Right renal cortex interstitium (tissue), 3 donors: ENCODE measurements at places on chromosomes 11 and 22.
A peak's percentile ranks its signal among the peaks of the same experiment; 100 is the strongest.

GRCh38 chr22:36425977-36426523 is 38.3 kb upstream of the MYH9 start:
- no peak for DNase-seq

DNA sequence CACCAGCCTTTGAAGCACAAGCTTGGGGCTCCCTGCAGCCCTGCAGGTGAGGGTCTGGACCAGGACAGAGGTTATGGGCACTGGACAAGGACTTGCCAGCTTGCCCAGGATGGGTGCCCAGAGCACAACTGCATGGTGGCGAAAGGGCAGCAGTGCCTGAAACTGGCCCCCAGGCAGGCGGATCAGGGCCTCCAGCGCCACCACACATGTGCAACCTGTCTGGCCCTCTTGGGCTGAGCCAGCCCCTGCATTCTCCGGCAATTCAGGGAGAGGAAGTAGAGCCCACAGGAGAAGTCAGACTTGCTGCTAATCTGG is 18.8 kb downstream of the MB start:
- DNase-seq, result no peak

DNA sequence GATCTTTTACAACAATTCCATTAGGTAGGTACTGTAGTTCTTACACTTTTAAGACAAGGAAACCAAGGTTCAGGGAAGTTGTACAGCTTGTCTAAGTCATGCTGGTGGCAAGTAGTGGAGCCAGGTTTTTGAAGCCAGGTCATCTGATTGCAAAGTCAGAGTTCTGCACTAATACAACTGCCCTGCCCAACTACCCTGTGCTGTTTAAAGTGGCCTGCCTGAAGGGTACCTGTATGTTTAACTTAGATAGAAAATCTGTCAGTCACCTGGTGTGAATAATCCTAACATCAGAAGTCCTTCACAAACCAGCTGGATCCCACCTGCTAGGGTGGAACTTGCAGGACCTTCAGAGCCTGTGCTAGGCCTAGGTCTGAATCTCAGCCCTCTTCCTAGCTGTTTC is 44.2 kb downstream of the ARFGAP2 start:
- no peak for DNase-seq

DNA sequence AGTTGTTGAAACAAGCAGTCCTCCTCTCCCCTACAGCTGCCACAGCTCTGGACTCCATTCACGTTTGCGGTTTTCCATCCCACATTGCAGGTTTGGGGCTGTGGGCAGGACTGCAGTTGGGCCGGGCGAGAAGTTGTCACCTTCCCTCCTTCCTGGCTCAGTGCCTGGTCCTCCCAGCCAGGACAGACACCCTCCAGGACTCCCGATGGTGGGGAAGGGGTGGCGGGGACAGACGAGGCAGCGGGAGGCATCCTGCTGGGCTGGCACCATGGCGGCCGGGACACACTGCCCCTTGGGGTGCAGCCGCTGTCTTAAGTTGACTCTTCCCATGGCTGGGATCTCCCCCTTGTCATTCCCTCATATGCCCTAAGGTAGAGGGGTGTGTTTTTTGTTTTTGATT is 615.2 kb downstream of the BRD1 start:
- no peak for DNase-seq

DNA sequence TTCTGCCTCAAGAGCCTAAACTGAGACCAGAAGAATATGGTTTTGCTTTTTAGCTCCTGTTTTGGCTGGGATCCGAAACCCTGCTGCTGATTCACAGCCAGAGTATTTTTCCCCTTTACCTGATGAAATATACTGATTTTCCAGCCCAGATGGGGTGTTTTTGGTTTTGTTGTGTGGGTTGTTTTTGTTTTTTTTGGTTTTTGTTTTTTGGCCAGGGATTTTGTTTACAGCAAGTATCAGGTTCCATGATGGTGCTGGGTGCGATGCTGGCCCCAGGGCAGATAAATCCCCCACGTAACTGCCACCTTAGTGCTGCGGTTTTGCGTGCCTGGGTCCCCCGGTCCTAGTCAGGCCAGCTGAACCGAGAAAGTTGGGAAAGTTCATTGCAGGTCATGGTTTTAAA is 103.7 kb downstream of the ZBTB16 start:
- no peak for DNase-seq

- DNase-seq, result no peak
Observed at GRCh38 chr11:102661040-102661439, 35.9 kb upstream of the MMP20 start.

DNA sequence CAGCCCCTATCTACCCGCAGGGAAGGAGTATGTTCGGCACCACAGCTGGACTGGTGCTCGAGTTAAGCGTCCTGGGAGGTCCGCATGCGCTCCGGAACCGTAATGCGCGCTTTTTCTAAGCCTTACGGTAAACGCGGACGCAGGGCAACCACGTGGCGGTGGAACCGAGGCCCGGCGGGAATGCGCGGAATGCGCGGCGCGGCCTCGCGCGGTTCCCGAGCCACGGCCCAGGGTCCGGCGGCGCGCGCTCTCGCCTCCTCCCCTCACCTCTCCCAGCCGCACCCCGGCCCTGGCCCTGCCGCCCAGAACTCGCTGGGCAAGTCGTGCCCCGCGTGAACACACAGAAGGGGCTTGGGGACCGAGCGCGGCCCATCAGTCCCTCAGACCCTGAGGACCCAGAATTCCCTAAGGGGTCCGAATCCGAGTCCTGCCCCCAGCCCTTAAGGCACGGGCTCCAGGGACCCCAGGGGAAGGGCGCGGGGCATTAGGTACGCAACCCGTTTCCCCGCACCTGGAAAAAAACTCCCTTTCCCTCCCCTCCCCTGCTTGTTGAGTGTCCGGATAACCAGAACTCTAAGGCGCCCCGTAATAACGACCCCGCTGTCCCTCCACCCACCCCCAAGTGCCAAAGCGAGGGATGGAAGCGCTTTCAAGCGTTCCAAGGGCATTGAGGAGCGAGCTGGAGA is 4.3 kb upstream of the CCND1 start:
- DNase-seq, result no peak

GRCh38 chr11:47143322-47143721 is 33.4 kb downstream of the ARFGAP2 start:
- DNase-seq, result no peak

DNA sequence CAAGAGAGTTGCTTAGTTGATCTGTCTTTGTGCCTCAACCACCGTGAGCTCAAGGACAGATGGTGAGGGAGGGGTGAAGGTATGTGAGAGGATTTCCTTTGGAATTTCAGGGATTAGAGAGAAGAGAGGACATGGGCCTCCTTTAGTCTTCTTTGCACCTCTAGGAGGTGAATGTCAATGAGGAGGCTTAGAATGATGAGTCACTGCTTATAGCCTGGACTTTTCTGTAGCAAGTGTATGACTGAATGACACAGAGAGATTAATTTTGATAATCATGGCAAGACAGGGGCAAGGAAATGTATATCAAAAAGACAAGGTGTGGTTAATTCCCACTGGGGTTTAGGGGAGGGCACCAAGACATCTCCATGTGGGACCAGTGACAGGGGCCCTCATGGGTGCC is 947.3 kb upstream of the TENM4 start:
- DNase-seq, result no peak

DNA sequence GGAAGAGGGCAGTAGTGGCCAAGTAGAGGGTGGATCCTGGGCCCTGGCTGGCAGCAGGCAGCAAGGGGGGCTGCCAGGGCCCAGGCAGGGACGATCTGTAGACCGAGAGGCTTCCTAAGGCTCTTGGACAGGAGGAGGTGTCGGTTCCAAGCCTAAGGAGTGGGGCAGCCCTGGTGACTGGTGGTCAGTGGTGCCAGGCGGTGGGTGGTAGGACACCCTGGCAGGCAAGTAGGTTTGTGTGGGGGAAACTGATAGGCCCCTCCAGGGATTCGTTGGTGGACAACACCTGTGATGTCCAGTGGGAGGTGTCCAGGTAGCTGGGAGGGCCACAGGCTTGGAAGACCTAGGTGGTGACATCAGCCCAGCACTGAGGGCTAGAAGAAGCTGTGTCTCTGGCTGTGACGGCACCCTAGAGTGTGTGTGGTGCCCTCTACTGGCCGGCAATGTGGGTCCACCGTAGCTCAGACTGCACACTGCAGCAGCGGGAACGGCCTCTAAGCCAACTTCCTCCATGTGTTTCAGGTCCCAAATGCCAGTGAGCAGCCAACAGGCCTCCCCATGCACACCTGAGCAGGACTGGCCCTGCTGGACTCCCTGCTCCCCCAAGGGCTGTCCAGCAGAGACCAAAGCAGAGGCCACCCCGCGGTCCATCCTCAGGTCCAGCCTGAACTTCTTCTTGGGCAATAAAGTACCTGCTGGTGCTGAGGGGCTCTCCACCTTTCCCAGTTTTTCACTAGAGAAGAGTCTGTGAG is 9.4 kb upstream of the SAMM50 start:
- DNase-seq, result no peak

GRCh38 chr11:109783840-109784239 is 309.4 kb upstream of the ZC3H12C start:
- DNase-seq, result no peak

- no peak for DNase-seq
Observed at GRCh38 chr11:12017865-12018453, 9.5 kb upstream of the DKK3 start.

GRCh38 chr22:19005905-19006304 is 69.8 kb upstream of the PRODH start:
- no peak for DNase-seq

GRCh38 chr11:117044287-117045035 is 53.8 kb downstream of the SIK3 start:
- DNase-seq, result no peak

GRCh38 chr11:7759010-7759409 is 37.7 kb downstream of the OR5P2 start:
- DNase-seq, result no peak

- no peak for DNase-seq
Observed at GRCh38 chr11:19258641-19259230, 18.0 kb upstream of the E2F8 start.

- DNase-seq, result no peak
Observed at GRCh38 chr22:23715806-23716375, 25.1 kb downstream of the RGL4 start.

DNA sequence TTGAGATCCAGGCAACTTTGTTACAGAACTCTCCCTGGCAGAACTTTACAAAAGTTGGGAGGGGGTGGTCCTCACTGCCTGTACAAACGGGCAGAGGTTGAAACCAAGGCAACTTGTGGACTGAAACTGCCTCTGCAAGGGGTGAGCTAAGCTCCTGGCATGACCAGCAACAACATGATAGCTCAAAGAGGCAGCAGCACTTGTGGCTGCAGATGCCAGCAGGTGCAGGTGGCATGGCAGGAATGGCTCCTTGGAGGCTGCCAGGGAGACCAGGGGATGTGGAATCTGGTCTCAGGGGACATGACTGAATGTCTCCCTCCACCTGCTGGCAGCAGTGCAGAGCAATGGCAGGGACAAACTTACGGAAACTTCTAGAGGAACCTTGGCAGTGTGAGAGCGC is 38.8 kb upstream of the PHF21A start:
- DNase-seq, result no peak

- DNase-seq, result no peak
Observed at GRCh38 chr11:76830639-76831327, 29.9 kb upstream of the ACER3 start.

DNA sequence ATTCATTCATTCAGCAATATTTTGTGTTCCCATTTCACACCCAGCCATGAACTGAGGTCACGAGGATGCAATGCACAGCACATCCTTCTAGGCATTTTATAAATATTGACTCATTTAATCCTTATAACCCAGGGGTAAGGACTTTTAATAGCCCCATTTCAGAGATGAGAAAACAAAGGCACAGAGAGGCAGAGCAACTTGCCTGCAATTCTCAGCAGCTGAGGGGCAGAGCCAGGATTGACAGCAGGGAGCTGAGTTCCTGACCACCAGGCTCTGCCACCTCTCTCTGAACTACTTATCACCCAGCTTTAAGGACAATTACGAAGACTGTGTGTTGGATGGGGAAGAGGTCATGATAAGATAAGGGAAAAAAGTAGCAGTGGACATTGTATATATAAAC is 12.8 kb upstream of the FGF3 start:
- no peak for DNase-seq

DNA sequence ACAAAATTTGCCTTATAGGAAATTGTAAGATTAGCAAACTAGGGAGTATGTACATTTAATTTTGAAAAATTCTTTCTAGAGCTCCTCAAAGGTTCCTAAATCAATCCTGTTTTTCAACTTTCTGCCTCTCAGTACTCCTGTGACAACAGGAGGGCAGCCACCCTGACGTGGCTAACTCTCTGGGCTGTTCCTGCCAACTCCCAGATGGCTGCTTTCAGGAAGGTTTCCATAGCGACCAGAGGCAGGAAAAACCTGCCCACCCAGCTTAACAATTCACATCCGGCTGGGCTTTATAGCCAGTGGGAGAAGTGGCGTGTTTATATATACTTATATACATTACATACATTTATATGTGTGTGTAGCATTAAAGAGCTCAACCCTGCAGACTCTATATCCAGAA is 26.5 kb downstream of the SGSM3 start:
- peak; percentile 75 for DNase-seq

- no peak for DNase-seq
Observed at GRCh38 chr22:37804881-37805809, 2.6 kb upstream of the GCAT start.

- no peak for DNase-seq
Observed at GRCh38 chr11:78791254-78791653, 216.6 kb upstream of the NARS2 start.

- peak; percentile 89 for DNase-seq
Observed at GRCh38 chr11:118908901-118909618, 16.7 kb downstream of the BCL9L start.

GRCh38 chr11:67700141-67700540 is 25.7 kb upstream of the ALDH3B2 start:
- no peak for DNase-seq

DNA sequence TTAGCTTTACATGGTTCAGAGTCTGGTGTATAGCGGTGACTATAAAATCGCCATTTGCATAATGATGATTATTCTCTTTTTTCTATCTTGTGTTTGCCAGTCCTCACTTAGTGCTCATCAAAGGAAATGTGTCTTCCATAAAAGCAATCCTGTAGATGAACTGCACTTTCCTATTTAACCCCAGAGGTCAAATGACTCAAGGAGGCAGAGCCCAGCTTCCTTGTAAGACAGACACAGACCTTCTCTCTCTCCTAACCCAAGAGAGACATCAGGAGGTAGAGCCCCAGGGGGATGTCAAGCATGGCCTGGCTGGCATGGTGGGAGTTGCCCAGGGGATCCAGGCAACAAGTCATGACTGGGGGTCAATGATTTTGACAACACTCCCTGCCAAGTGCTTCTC is 46.9 kb upstream of the CRTAM start:
- no peak for DNase-seq

DNA sequence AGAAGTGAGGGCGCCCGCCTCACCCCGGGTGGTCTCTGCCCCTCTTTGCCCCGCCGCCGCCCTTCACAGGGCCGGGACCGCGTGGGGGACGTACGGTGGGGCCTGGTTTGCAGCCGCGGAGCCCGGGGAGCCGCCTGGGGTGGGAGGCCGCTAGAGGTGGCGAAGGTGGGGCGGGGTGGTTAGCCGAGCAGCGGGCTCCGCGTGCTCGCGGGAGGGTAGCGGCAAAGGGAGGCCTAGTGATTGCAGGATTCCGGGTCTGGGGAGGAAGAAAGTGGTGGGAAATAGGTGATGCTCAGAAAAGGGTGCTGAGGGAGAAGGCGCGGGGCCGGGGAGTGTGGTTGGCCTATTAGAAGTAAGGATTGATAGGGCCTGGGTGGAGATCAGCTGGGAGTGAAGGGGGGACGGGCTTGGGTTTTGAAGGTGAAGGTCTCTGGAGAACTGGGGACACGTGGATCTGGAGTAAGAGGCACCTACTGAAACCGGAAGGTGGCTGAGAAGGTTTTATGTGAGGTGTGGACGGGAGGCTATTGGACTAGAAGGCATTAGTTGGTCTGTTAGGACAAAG is 571 bp downstream of the FAR1 start:
- DNase-seq, result peak; percentile 25

GRCh38 chr22:22770280-22770871 is 117.2 kb upstream of the IGLL5 start:
- DNase-seq, result no peak

- no peak for DNase-seq
Observed at GRCh38 chr22:30565341-30565740, 9.1 kb downstream of the GAL3ST1 start.
